ENCODE measurements at places on chromosomes 1 and 21.

- DNase-seq, result no peak
These were observed 11.5 kb downstream of the PHLDA3 start for GRCh38 chr1:201457508-201457960.

DNA sequence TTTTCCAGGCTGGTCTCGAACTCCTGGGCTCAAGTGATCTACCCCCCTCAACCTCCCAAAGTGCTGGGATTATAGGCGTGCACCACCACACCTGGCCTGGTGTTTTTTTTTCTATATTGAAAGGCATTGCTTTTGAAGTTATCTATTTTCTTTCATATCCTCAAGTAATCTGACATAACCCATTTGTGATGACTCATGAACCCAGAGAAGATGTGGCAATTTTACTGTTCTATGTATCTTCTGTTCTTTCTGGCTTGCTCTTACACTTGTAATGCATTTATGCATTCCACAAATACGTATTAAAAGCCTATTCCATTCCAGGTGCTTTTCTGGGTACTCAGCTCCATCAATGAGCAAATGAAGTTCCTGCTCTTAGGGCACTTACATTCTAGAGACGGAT is 29.9 kb upstream of the ERRFI1 start:
- DNase-seq, result no peak

GRCh38 chr1:36306902-36307456 is 811 bp downstream of the SH3D21 start:
- peak; percentile 93 for DNase-seq

DNA sequence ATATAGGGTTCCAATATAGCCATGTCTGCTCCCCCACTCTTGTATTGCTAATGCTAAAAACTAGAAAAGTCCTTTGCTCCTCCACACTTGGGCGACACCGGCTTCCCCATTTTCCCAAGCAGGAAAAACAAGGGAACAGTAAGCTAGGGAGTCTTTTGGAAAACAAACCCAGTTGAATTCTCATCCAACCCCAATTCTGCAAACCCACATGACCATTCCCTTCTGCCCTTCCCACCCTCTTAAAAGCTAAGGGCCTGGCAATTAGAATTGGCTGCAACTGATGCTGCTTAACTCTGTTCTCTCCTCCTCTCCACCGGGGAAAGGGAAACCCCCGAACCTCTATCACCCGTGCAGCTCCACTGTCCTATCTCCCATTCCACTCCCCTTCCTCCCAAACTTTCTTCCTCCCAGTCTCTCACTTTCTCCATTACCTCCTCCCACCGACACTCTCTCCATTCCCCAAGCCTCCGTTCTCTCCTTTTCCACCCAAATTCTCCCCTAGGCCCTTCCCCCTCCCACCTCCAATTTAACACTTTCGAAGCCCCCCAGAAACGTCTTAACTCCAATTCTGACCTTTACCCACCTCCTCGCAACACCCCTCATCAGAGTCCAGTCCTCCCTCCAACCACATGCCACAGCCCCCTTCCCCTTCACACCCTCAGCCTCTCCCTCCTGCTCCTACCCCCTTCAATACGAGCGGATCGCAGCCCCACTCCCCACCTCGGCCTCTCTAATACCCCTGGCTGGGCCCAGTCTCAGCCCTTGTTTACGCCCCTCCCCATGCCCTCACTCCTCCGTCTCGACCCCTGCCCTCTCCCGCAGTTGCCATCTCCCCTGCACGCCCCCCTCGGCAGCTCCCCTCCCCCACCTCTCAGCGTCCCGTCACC is 701 bp downstream of the DEDD start:
- no peak for DNase-seq

- no peak for DNase-seq
These were observed 18.9 kb downstream of the CLEC20A start for GRCh38 chr1:178477841-178478240.

DNA sequence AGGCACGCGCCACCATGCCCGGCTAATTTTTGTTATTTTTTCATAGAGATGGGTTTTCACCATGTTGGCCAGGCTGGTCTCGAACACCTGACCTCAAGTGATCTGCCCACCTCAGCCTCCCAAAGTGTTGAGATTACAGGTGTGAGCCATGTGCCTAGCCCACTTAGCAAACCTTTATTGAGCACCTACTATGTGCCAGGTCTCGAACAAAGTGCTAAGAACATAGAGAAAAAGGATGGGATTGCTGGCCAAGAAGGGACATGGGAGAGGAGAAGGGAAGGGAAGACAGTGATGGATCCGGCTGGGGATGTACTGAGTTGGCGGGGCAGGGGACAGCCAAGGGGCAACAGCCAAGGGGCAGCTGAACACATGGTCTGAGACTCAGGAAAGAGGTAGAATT is 55.6 kb upstream of the RPL11 start:
- no peak for DNase-seq

GRCh38 chr1:53090227-53091147 is 28.5 kb downstream of the PODN start:
- no peak for DNase-seq

DNA sequence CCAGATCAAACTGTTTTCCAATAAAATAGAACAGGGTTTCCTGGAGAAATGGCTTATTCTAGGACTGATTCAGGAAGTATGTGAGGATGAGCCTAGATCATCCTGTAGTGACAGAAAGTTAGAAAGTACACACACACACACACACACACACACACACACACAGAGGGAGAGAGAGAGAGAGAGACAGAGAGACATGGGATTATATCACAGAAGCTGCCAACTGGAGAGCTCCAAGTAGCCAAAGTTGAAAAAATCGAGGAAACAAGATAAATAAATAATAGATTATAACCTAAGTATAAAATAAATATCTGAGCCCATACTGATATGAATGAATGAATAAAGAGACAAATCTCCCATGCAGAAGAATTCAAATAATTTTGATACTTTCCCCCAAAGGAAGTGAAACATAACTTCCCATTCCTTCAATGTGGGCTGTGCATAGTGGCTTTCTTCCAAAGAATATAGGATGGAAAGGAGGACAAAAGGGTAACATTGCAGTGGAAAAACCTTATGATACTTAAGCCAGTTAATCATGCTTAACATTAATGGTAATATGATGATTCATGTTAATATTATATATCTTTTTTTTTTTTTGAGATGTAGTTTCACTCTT is 171.6 kb downstream of the NTPCR start:
- DNase-seq, result no peak

DNA sequence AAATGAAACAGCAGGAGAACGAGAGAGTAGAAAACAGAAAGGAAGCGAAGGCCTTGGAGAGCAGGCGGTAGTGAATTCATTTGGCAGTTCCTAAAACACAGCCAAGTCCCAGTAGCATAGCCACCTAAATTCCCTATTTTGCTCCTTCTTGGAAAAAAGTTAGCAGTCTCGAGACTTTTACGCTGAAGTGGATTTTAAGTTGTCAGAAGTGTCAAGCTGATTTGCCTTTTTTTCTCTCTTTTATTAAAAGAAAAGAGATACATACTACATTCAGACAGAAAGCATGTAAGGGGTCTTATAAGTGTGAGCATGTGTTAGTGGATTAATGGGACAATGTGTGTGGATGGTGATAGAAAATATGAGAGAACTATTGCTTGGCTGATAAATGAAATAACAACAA is 19.2 kb downstream of the NFIA start:
- DNase-seq, result no peak

- DNase-seq, result no peak
These were observed 21.7 kb upstream of the KIFAP3 start for GRCh38 chr1:170095976-170096748.

DNA sequence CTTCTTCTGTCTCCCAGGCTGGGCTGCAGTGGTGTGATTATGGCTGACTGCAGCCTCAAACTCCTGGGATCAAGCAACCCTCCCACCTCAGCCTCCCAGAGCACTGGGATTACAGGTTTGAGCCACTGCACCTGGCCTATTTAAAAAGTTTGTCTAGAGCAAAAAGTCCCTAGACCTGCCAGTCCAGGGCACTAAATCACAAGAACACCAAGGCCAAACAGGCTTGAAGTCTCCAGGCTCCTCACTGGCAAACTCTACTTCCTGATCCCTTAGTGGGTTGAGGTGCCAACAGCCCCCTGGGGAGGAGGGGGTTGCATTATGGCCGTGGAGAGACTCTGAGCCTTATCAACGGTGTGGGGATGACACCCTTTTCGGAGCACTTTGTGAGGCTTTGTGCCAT is 76.0 kb downstream of the CLIC6 start:
- no peak for DNase-seq

GRCh38 chr21:26070822-26071425 is 99.6 kb downstream of the APP start:
- no peak for DNase-seq

GRCh38 chr1:66349242-66349641 is 184.7 kb upstream of the SGIP1 start:
- no peak for DNase-seq

DNA sequence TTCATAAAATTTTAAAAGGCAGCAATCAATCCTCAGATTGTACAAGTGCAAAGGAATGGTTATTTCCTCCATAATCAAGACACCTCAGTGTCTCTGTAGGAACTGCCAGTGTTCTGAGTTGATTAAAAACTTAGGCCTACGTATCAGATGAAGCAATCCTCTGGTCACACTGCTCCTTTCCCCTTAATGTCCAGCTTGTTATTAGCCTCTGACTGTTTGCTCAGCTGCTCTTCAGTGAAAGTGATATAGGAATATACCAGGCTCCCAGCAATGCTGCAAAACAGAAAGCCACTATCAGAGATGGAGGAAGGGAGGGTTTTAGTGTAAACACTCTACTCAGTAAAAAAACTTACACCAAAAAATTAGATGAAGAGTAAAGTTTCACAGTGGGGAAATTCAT is 49.8 kb downstream of the SLC35D1 start:
- no peak for DNase-seq

GRCh38 chr1:94595658-94596057 is 54.1 kb upstream of the F3 start:
- DNase-seq, result no peak

- no peak for DNase-seq
These were observed 53.8 kb downstream of the PRDM2 start for GRCh38 chr1:13753636-13754402.

DNA sequence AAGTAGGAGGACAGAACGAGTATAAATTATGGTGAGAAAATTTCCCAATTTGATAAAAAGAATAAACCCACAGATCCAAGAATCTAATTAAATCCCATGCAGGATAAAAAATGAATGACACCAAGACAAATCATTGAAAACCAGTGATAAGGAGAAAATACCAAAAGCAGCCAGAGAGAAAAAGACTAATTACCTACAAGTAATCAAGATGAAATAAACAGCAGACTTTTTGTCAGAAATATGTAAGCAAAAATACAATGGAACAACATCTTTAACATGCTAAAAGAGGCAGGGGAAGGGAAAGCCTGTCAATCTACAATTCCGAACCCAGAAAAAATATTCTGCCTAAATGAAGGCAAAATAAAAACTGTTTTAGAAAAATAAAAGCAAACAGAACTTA is 20.7 kb upstream of the CCN1 start:
- DNase-seq, result no peak

- no peak for DNase-seq
These were observed 333.2 kb downstream of the KCNH1 start for GRCh38 chr1:210800756-210801155.

DNA sequence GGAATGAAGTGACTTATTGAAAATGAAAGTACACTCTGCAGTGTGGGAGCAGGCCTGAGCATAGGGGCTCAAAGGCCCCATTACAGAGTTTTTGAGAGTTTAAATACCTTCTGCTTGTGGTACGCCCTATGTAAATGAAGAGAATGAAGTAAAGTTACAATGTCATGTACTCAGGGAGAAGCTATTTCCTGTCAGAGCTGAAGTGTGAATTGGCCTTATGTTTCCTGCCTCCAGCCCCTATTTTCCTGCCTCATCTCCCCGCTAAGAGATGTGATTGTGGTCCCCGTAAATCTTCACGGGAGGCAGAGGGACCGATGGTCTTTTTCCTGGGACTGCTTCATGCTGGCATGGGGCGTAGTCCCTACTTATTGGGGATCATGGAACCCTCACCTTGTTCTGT is 2.5 kb upstream of the ZNF683 start:
- DNase-seq, result no peak

- DNase-seq, result no peak
These were observed 13.5 kb upstream of the TINAGL1 start for GRCh38 chr1:31562707-31563360.

DNA sequence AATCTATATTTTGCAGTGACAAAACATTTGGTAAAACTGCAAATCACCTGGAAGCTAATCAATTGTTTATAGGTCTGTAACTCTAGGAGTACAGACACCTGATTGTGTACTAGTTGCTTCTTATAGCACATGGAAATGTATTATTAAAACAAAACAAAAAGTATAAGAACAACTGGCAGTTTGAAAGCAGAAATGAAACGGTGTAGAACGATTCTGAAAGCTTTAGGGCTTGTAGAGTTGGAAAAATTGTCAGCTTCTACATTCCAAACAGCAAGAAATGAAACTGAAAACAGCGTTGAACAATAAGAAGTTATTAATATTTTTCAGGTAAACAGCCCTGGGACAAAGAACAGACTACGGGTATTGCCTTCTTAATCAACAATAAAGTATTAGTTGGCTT is 273.3 kb downstream of the OLFM3 start:
- no peak for DNase-seq

GRCh38 chr21:46456750-46457149 is 1.9 kb upstream of the DIP2A start:
- no peak for DNase-seq

DNA sequence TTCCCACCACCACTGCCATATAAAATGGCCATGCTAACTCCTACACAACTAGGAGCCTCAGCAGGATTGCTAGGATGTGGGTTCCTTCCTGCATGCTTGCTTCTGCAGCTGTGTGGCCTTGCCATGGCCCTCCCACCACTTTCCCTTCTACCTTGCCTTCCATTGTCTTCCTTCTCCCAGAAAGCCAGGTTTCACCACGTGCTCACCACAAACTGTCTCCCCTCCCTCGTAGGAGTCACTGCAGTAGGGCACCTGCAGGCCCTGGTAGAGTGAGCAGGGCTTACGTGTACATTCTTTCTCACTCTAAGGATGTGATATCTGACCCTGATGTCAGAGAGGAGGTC is 3.7 kb downstream of the C1orf226 start:
- no peak for DNase-seq

GRCh38 chr1:117824616-117825015 is 104.8 kb downstream of the GDAP2 start:
- DNase-seq, result no peak

DNA sequence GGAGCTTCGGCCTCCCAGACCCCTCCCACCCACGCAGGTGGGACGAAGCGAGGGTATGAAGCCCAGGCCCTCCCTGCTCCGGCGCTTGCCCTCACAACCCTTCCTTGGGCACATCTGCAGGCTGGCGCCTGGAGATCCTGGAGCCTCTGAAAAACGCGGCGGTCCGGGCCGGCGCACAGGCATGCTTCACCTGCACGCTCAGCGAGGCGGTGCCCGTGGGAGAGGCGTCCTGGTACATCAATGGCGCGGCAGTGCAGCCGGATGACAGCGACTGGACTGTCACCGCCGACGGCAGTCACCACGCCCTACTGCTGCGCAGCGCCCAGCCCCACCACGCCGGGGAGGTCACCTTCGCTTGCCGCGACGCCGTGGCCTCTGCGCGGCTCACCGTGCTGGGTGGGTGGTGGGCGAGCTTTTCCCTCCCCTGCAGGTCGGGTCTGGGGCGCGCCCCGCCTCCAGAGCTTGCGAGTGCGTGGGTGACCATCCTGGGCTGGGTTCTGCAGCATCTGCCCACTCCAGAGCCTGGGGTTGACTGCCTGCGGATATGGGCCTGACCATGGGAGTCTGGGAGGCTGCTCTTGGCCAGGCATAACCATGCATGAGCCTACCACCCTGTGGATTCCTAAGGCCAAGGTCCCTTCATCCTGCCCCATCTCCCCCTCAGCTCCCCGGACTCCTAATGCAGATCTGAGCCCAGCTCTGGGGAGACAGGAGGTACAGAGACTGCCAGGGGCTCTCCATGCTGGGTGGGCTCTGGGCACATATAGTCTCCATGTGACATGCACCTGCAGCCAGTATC is 89.8 kb downstream of the TRIM11 start:
- no peak for DNase-seq
